ENCODE measurements at places on chromosomes 4 and X. TPM values are rescaled to one million over a fixed set of nuclear protein-coding genes. Genes with fewer than 3 reads are reported as not detected.

The FNIP2 gene
- total RNA-seq = 94.1 TPM

The SSX4B gene
- not detected for total RNA-seq

The RPS6KA3 gene
- 73.6 TPM for total RNA-seq

The SLC9B1 gene
- total RNA-seq = 0.65 TPM

The CXCL8 gene
- 0.73 TPM for total RNA-seq

The HSFX2 gene
- 0.36 TPM for total RNA-seq

The IL9R gene
- 0.63 TPM for total RNA-seq

The STK26 gene
- 16.5 TPM for total RNA-seq

The SMIM31 gene
- total RNA-seq = 37.8 TPM

The TBC1D25 gene
- total RNA-seq = 14.6 TPM

The MXRA5 gene
- 6.1 TPM for total RNA-seq

The IL1RAPL1 gene
- total RNA-seq = 0.34 TPM

The SOD3 gene
- 18.0 TPM for total RNA-seq

The ASB12 gene
- total RNA-seq = 0.39 TPM

The EXOC1L gene
- not detected for total RNA-seq

GRCh38 chrX:103640401-103641155 is 11.8 kb downstream of the TCEAL1 start:
- DNase-seq = no peak

DNA sequence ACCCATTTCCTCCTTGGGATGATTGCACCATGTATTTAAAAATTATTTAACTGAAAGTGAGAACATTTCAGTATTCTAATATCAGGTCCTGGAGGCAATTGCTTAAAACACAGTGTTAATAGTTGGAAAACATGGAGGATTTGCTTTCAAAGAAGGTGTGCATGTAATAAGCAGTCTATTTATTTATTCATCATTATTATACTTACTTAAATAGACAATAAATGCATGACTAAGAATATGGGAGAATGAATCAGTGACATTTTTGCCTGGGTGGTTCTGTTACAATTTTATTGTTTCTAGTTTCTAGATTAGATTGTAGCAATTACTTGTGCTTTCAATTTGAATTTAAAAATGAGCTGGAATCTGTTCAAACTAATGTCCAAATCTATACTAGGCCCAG is 145.5 kb downstream of the AREG start:
- DNase-seq = no peak

- no peak for DNase-seq
These were observed 120.2 kb downstream of the KLHL8 start for GRCh38 chr4:87100168-87100567.

GRCh38 chrX:125289209-125289608 is 30.5 kb upstream of the TEX13C start:
- DNase-seq = no peak

DNA sequence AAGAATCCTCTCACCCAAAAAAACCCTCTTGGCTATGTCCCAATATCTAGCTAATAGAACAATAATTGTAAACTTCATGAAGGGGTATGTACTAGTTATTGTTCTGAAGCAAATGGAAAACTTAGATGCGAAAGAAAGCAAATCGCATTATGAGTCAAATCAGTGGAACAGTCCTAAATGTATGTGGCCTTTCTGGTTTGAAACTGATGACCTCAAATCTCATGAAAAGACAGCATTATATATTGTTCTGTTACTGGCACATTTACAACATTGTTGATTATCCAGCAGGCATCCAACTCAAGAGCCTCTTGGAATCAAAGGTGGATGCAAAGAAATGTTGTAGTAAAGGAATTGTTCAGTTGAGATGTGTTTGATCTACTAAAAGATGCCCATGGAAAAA is 34.7 kb downstream of the CSN3 start:
- DNase-seq = no peak

GRCh38 chr4:3176367-3177229 is 72.4 kb upstream of the MSANTD1 start:
- DNase-seq = no peak

- no peak for DNase-seq
These were observed 33.0 kb downstream of the SGMS2 start for GRCh38 chr4:107857741-107858140.

DNA sequence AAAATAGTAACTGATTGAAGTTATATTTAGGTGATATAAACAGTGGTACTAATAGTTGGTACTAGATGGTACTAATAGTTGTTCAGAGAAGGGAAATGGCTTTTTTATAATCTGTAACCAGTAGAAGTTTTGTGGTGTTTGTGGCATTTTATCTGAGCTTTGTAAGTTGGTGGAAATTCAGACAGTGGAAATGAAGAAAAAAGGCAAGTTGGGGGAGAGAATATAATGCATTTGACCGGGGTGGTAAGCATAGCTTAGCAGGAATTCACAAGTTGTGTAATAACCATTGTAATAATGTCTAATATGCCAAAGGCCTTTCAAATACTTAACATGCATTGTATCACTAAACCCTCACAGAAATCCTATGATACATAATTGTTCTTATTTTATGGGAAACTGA is 36.3 kb downstream of the DTHD1 start:
- no peak for DNase-seq

- DNase-seq = no peak
These were observed 226.8 kb downstream of the STIM2 start for GRCh38 chr4:27087306-27088045.

GRCh38 chr4:145501051-145501660 is 19.5 kb downstream of the SMAD1 start:
- no peak for DNase-seq

DNA sequence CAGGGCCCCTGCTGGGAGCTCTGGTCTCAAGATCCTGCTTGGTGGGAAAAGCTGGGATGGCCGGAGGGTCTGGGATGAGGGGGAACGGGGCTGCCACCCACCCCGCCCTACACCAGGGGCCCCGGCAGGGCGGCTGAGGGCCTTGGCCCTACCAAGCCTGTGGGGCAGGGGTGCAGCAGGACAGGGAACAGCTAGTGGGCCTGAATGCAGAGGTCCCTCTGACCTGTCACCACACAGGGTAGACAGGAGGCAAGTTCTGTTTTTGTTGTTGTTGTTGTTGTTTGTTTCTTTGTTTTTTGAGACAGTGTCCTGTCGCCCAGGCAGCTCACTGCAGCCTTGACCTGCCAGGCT is 332 bp upstream of the RENBP start:
- no peak for DNase-seq

DNA sequence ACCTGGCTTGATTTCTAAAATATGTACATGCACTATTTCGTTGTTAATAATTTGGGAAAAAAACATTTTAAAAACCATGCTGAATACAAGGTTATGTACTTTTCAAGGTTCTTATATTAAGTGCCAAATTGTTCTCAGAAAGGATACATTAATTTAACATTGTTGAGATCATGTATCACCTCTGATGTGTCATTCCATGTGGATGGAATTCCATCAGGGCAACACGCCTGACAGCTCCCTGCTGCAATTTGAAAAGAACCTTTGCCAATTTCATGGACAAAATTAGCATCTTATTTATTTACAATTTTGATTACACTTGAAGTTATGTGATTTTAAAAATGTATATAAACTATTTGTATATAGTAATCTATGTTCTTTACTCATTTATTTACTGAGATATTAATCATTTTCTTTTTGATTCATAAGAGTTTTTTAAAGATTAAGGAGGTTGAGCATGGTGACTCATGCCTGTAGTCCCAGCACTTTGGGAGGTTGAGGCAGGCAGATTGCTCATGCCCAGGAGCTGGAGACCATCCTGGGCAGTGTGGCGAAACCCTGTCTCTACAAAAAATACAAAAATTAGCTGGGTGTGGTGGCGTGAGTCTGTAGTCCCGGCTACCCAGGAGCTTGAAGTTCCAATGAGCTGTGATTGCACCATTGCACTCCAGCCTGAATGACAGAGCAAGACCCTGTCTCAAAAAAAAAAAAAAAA is 142.8 kb downstream of the ENPP6 start:
- no peak for DNase-seq

GRCh38 chr4:24659241-24659961 is 75.0 kb upstream of the DHX15 start:
- DNase-seq = peak; percentile 37

- no peak for DNase-seq
These were observed 74.3 kb downstream of the NUDT10 start for GRCh38 chrX:51406688-51407519.

- DNase-seq = no peak
These were observed 8.1 kb downstream of the SCARB2 start for GRCh38 chr4:76205476-76205875.

DNA sequence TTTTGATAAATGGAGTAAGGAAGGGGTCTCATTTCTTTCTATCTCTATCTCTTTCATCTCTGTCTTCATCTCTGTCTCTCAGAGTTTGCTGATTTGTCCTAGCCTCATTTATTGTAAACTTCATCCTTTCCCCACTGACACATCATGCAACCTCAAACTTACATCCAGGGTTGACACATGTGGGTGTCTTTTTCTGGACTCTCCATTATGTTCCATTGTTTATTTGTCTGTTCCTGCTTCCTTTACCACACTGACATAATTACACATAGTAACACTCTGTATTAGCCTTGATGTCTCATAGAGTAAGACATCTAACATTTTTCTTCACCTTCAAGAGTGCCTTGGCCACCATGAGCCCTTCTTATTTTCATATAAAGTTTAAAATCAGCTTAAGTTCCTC is 8.1 kb upstream of the SRD5A3 start:
- DNase-seq = no peak

GRCh38 chr4:184331268-184331995 is 113.8 kb upstream of the ENPP6 start:
- DNase-seq = no peak

DNA sequence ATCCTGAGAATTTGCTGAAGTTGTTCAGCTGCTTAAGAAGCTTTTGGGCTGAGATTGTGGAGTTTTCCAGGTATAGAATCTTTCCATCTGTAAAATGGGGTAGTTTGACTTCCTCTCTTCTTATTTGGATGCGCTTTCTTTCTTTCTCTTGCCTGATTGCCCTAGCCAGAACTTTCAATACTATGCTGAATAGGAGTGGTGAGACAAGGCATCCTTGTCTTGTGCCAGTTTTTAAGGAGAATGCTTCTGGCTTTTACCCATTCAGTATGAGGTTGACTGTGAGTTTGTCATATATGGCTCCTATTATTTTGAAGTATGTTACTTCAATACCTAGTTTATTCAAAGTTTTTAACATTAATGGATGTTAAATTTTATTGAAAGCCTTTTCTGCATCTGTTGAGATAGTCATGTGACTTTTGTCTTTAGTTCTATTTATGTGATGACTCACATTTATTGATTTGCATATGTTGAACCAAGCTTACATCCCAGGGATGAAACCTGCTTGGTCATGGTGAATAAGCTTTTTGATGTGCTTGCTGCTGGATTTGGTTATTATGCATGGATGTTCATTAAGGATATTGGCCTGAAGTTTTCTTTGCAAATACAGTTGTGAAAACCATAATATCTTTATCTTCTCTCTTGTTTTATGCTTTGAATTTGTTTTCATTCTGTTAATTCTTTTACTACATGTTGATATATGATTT is 573.8 kb upstream of the NDST4 start:
- no peak for DNase-seq

GRCh38 chrX:42678133-42678532 is 99.8 kb downstream of the PPP1R2C start:
- no peak for DNase-seq

DNA sequence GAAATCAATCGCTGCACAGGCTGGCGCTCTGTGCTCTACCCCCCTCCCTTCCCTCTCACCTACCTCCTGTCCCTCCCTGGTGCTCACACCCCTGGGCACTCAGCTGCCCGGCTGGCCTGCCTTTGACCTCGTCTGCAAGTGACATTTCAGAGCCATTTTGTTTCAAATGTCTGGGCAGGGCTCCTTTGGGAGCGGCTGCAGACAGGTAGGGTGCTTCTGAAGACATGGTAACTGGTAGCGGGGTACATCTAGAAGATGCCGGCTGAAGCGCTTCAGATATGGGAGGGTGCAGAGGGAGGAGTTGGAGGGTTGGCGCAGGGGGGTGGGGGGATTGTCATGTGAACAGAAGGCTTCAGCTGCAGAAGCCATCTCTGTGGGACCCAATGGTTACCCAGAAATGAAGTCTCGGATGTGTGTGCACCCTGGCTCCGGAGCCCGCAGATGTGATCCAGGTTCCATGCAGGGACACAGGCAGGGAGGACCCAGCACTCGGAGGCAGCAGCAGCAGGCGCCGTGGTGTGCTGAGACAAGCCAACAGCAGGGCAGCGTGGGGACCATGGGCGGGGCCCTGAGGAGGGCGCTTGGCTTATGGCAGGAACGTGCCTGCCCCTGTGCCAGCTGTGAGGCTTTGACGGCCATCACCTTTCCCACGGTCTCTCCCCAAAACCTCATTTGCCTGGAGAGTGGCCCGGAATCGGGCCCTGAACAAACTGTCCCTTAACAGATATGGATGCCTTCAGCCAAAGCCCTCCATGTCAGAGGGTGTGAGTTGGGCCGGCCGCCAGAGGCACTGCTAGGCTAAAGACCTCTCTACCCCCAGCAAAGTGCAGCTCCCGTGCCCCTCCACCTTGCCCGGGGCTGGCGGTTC is 7.6 kb upstream of the DUSP9 start:
- no peak for DNase-seq

- DNase-seq = no peak
These were observed 70.2 kb downstream of the SUPT20HL2 start for GRCh38 chrX:24243692-24244091.

DNA sequence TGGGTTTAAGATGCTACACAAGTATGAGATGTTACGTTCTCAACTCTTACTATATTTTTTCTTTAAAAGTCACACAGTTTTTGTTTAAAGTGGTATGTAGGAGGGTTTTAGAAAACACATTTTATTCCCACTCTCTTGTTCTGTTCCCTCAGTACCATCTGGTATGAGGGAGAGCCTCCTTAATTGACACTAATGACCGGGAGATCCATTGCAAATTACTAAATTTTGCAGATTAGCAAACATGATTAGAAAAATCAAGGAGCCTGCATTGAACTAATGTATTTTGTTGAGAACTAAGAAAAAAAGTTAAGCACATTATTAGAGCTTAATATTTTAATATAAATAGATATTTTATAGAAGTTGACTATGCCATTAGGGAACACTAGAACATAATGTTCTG is 87.3 kb upstream of the UNC5C start:
- DNase-seq = no peak

GRCh38 chr4:57424232-57424897 is 314.2 kb upstream of the IGFBP7 start:
- no peak for DNase-seq

GRCh38 chrX:49858341-49858740 is 20.9 kb upstream of the USP27X start:
- DNase-seq = no peak

GRCh38 chr4:45946699-45947098 is 177.2 kb downstream of the GABRG1 start:
- DNase-seq = no peak

DNA sequence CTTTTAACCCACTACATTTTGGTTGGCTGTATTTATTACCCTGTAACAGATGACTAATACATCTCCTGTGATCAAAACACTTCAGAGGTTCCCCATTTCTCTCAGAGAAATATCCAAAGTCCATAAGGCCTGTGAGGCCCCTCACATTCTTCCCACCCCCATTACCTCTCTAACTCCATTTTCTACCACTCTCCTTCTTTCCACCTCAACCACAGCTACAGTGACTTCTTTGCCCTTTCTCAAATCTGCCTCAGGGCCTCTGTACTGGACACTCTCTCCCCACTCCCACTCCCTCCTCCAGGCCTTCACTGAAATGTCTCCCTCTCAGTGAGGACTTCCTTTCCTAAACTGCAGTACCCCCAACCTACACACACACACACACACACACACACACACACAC is 8.4 kb upstream of the TMEM144 start:
- no peak for DNase-seq
